Lower lobe of right lung (tissue), 2 donors: ENCODE measurements at places on chromosomes 3 and 15. TPM values are rescaled to one million over a fixed set of nuclear protein-coding genes. Genes with fewer than 3 reads are reported as not detected.

The CADPS gene
- 2.7 TPM for total RNA-seq

The CBLB gene
- 29.7 TPM for total RNA-seq

The TTLL13 gene
- not detected for total RNA-seq

The PGBD4 gene
- 1.5 TPM for total RNA-seq

The THBS1 gene
- total RNA-seq = 226 TPM

- no peaks in the 10 kb centered on the region for H3K27me3 ChIP-seq
- no peaks in the 10 kb centered on the region for H3K4me1 ChIP-seq
- H3K27ac ChIP-seq = no peak overlapping the region
- H3K36me3 ChIP-seq = no peaks in the 10 kb centered on the region
Measured at GRCh38 chr3:28406241-28406640, 57.6 kb upstream of the AZI2 start.

DNA sequence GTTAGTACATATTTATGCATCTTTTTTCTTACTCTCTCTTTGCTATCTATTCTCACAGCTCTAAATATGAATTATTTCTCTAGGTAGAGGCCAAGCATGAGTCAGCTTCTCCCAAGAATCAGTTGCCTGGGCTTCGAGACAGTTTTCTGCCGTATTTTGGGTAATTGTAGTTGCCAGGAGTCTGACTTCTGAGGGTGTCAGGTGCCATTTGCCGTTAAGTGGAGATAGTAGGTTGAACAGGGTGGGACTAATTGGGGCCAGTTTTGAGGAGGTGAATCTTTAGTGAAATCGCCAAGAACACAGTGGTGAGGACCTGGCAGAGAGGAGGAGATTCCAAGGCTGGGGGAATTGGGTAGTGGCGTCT, 7.8 kb upstream of the NRROS start:
- no peak for DNase-seq
- no peaks in the 10 kb centered on the region for H3K27me3 ChIP-seq
- peak overlapping the region; percentile 67 for H3K4me3 ChIP-seq
- peak overlapping the region; percentile 94 for H3K27ac ChIP-seq

DNA sequence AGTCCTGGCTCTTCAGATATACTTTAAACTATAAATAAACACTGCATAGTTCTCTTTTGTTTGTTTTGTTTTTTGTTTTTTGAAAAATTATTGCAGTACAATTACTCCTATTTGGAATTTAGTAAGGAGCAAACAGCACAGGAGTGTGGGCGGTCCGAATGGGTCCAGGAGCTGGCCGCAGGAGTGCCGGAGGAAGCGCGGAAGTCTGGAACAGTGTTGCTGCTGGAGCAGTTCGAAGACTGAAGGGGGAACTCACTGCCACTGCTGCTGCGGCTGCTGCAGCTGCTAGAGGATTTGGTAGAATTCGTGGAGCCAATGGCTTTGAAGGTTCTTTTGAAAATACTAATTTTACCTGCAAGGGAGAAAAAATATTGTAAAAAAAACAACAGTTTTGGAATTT, 329.9 kb downstream of the ZNF385D start:
- no peaks in the 10 kb centered on the region for H3K36me3 ChIP-seq
- H3K27ac ChIP-seq = no peak overlapping the region
- no peaks in the 10 kb centered on the region for H3K27me3 ChIP-seq
- DNase-seq = no peak
- no peaks in the 10 kb centered on the region for H3K4me1 ChIP-seq

- H3K27me3 ChIP-seq = no peaks in the 10 kb centered on the region
- H3K4me3 ChIP-seq = no peak overlapping the region
- no peak for DNase-seq
- peaks cover 24% of the 10 kb centered on the region for H3K36me3 ChIP-seq
- no peak overlapping the region for H3K27ac ChIP-seq
Measured at GRCh38 chr3:125316949-125317348, 58.2 kb downstream of the ZNF148 start.

DNA sequence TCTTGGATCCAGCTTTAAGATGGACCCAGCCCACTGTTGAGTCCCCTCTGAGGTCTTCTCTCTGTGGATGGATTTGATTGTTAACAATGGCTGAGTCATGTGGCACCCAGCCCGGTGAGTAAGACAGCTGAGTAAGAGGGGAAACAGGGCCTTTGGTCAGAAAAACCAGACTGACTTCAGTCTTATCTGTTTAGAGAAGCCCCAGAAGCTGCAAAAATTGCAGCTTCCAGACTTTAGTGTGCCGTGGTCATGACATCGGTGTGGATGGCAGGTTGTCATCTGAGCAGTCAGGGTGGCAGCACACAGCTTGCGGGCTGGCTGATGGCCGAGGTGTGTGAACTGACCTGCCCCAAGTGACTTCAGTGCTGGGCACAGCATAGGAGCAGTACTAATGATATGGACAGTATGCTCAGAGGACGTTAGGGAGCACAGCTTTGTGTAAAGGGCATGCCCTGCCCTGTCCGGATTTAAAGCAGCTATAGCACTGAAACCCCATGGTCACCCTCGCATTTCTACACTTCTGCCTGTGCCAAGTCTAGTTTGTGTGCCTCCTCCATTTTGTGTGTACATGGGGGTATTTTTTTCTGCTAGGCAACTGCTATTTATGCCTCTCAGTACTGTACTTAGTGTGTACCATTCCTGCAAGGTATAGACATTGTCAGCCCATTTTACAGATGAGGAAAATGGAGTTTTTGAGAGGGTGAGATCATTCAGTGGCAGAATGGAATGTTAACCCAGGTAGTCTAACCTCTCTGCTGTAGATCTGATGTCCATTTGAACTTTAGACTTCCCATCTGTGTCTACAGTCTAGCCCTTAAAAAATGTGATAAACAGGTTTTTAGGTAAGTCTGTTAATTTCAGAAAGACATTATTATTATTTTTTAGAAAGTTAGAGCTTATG, 44.4 kb downstream of the FLNB start:
- peaks cover 50% of the 10 kb centered on the region for H3K4me1 ChIP-seq
- peak overlapping the region; percentile 34 for H3K27ac ChIP-seq
- no peak overlapping the region for H3K4me3 ChIP-seq

- no peak overlapping the region for H3K4me3 ChIP-seq
- no peak for DNase-seq
- no peak overlapping the region for H3K27ac ChIP-seq
- H3K4me1 ChIP-seq = no peaks in the 10 kb centered on the region
Measured at GRCh38 chr3:177944228-177944661, 592.0 kb upstream of the KCNMB2 start.

DNA sequence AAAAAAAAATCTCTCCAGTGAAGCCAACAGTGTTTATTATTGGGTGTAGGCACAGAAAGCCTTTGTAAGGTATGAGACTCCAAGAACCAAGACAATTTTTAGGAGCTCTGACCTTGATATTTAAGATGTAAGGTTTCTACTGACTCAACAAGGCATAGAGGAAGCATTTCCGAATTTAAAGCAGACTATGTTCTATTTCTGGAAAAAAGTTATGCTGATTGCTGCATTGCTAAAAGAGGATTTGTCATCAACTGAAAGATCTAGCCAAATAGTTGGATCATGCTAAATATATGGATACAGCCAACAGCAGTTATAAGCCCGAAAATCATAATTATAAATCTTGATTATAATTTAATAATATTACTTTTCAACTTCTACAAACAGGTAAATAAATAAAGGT, 53.3 kb upstream of the MELTF start:
- DNase-seq = no peak
- no peak overlapping the region for H3K27ac ChIP-seq
- H3K4me3 ChIP-seq = no peak overlapping the region
- H3K4me1 ChIP-seq = no peaks in the 10 kb centered on the region
- peaks cover 9% of the 10 kb centered on the region for H3K36me3 ChIP-seq

- H3K4me1 ChIP-seq = no peaks in the 10 kb centered on the region
- H3K4me3 ChIP-seq = no peak overlapping the region
- no peak for DNase-seq
- no peaks in the 10 kb centered on the region for H3K36me3 ChIP-seq
- H3K27ac ChIP-seq = no peak overlapping the region
Measured at GRCh38 chr3:117052395-117052794, 342.8 kb downstream of the TUSC7 start.

DNA sequence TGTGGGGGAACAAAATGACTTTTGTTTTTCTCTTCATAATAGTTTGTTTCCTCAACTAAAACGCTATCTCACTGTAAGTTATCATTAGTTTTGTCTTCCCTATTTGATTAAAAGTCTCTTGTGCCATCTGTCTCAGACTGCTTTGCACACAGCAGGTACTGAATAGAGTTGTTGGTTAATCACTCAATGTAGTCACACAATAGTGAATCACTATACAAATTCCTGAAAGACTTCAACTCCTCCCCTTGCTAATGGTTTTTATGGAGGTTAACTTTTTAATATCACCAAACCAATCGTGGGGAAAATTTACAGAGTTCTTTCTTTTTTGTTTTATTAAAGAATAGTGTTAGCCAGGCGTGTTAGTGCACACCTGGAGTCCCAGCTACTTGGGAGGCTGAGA, 2.6 kb upstream of the NGLY1 start:
- H3K36me3 ChIP-seq = no peaks in the 10 kb centered on the region
- H3K27ac ChIP-seq = no peak overlapping the region
- H3K4me1 ChIP-seq = peaks cover 40% of the 10 kb centered on the region
- DNase-seq = no peak
- H3K4me3 ChIP-seq = no peak overlapping the region
- no peaks in the 10 kb centered on the region for H3K27me3 ChIP-seq

DNA sequence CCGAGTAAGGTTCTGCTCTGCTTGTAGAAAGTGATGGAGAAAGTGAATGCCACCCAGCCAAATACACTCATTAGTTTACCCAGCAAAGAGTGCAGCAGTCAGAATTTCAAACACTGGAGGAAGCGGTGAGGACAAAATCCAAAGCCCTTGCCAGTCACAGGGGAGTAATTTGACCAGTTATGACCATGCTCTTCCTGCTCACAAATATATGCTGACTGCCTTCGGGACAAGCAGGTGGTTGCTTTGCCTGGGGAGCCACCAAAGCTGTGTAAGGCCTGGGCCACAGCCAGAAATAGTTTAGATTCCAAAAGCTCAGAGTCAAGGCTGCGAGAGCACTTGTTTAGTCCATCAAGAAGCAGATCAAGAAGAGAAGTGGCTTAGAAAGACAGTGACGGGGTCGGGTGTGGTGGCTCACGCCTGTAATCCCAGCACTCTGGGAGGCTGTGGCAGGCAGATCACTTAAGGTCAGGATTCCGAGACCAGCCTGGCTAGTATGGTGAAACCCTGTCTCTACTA, 51.0 kb upstream of the ATP13A3 start:
- H3K4me1 ChIP-seq = peaks cover 6% of the 10 kb centered on the region
- H3K4me3 ChIP-seq = no peak overlapping the region
- no peaks in the 10 kb centered on the region for H3K36me3 ChIP-seq
- no peak for DNase-seq

- no peak overlapping the region for H3K4me3 ChIP-seq
- no peak for DNase-seq
- H3K27ac ChIP-seq = no peak overlapping the region
- peaks cover 7% of the 10 kb centered on the region for H3K4me1 ChIP-seq
- H3K27me3 ChIP-seq = no peaks in the 10 kb centered on the region
- H3K36me3 ChIP-seq = no peaks in the 10 kb centered on the region
Measured at GRCh38 chr3:23712656-23713559, 92.8 kb upstream of the UBE2E1 start.

DNA sequence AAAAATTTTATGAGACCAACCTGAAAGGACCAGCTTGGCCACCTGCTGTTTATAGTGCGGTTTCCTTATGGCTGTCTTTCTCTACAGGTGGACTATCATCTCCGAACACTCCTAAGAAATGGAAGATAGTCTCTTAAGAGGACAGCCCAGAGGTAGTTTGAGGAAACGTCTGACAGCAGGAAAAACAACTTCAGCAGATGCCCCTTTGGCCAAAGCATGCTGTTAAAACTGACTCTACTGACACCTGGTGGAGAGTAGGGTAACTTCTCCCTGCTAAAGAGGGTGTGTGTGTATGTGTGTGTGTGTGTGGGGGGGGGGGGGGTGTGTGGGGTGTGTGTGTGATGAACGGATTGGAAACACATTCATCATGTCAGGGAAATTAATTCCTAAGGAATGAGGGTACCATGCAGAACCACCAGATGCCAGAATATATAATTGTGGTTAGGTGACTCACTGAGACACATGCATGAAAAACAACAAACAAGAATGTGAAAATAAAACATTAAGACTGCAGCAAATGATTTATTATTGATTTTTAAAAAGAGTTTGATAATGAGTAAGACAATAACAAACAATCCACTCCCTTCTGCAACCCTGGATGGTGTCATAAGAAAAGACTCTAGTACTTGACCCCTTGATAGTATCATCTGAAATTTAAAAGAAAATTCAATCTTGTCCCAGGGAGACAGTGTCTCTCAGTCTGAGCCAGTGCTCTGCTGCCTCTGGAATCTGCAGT, 256.5 kb downstream of the THRB start:
- no peaks in the 10 kb centered on the region for H3K27me3 ChIP-seq
- peaks cover 13% of the 10 kb centered on the region for H3K4me1 ChIP-seq
- no peak overlapping the region for H3K4me3 ChIP-seq
- DNase-seq = no peak
- no peak overlapping the region for H3K27ac ChIP-seq
